Brain (organoid and tissue), 16 donors: ENCODE measurements at places on chromosomes 4 and X. TPM values are rescaled to one million over a fixed set of nuclear protein-coding genes. Genes with fewer than 3 reads are reported as not detected.
A peak's percentile ranks its signal among the peaks of the same experiment; 100 is the strongest.

- no peak for DNase-seq
These were observed 249.2 kb upstream of the RPS6KA3 start for GRCh38 chrX:20515841-20516461.

DNA sequence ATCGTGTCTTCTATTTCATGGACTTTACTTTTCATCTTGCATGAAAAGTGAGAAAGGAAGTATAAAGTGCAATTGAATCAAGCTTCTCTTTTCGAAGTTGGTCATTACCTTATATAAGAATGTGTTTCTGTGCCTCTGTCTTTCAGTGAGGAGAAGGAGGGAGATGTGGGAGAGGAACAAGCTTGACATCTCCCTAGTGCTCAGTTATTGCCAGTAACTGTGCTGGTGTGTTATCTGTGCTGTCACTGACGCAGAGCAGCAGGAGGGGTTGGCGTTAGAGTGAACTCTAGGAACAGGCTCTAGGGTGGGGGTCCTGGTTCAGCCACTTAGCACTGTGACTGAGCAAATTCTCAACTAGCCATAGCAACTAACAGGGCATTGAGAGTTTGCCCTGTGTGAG, 34.0 kb upstream of the TBC1D9 start:
- peak; percentile 47 for DNase-seq

DNA sequence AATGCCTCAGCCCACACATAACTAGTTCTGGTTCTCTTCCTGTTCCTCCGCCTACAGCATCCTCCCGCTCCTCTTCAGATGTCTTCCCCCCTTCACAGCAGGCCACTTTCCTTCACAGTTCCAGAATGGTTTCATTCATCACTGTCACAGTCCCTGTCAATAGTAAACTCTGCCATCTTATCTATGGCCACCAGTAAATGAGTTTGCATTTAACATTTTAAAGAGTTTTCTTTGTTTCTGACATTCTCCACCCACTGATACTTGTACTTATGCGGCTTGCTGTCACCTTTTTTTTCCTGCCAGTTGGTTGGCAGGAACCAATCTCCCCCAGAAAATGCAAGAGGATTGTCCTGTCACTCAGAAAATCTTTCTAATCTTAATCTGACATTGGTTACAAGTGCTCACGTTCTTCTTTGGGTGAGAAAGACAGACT, 114.1 kb downstream of the GLUD2 start:
- no peak for DNase-seq

DNA sequence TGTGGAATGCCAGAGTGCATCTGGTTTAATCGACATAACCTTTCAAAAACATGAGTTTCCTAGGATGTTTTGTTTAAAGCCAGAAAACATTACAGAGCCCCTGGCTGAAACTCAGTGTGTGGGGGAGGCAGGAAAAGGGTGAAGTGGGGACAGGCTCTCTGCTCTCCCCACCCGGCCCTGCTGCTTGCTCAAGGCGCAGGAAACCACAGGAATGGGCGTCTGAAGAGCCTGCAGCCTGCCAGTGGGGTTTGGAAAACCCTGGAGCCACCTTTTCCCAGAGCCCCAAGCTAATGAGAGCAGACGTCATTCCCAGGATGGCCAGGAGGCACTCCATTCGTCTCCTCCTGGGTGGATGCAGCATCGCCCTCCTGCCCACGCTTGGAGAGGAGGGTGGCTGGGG, 240.6 kb downstream of the AFAP1 start:
- no peak for DNase-seq

DNA sequence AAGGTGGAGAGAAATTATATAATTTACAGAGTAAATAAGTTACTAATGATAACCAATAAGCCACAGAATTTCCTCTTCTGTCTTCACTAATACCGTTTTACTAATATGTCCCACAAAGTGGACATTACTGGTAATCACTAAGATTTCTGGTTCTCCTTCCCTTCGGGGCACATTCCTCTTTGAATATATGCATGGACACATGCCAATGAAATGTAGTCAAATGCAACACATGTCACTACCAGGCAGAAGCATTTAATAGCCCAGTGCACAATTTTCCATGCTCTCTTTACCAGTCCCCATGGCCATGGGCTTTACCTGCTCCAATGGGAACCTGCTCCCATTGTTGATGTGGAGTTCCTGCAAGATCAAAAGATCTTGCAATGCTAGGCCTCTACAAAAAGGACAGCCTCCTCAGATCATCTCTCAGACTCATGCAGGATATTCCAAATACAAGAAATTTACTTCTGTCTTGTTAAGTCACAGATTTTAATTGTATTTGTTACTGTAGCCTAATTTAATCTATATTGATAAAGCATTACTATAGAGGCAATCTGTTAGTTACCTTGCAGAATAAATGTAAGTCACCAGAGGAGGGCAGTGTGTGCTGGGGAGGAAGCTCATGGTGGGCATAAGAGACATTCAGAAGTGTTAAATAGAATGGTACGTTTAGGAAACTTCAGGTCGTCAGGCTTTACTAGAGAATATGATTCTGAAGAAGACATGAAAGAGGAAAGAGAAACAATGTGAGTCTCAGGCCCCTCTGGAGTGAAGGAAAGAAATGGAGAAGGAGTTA, 37.1 kb upstream of the INPP4B start:
- DNase-seq: peak; percentile 8

DNA sequence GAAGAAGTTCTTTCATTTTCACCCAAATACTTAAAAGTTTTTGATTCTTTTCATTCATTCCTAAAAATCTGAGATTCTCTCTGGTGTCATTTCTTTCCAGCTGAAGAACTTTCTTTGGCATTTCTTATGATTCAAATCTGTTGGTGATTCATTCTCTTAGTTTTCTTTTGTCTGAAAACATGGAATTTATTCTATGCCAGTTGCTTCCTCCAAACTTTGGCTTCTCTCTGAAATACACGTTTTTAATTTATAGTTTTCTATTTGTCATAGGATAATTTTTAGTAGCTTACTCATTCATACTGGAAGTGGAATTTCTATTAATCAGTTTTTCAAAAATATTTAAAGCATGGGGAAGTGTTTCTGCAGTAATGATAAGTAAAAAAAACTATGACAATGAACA, 1012.0 kb downstream of the RPA4 start:
- no peak for DNase-seq

DNA sequence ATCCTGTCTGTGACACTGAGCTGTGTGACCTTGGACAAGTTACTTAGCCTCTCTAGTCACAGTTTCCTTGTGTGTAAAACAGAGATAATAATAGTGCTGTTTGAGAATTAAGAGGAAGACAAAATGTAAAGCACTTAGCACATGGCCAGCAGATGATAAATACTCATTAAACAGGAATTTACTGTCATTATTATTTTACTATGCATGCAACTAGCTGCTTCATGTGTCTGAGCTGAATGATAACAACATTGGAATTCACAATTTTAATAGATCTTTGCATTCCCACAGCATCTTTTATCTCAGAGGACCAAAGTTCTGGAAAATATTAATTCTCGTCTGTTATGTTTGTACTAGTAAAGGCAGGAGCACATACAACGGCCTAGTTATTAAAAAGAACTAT, 79.2 kb upstream of the TET2 start:
- no peak for DNase-seq

- no peak for DNase-seq
These were observed 45.2 kb upstream of the WDR1 start for GRCh38 chr4:10161840-10162239.

- no peak for DNase-seq
These were observed 7.0 kb downstream of the AMMECR1 start for GRCh38 chrX:110310896-110311295.

Gene HTR2C
- 0.07 TPM for polyA plus RNA-seq

GRCh38 chr4:74339501-74339900, 25.4 kb upstream of the EREG start:
- DNase-seq: no peak

Gene GYPE
- not detected for polyA plus RNA-seq

DNA sequence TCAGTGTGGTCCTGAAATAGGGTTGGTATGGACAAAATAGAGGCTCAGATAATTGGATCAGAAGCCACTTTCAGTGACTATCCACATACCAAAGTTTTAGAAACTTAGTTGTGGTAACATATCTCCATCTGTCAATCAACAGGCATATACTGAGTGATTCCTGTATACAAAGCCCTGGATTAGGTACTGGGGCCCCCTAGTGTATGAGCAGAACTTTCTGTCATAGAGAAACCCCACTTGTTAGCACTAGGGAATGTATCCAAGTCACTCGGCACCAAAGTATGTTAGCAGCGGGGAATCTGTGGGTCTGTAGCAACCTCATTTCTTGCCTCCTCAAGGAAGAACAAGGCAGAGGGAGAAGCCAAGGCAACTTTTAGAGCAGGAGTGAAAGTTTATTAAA, 50.7 kb downstream of the MAP7D3 start:
- DNase-seq: no peak

Gene ZCCHC4
- 5.0 TPM for polyA plus RNA-seq

GRCh38 chr4:8274765-8275547, 5.4 kb downstream of the HTRA3 start:
- peak; percentile 91 for DNase-seq

Gene SMIM10L2A
- polyA plus RNA-seq: 12.4 TPM

Gene UGT2B15
- polyA plus RNA-seq: not detected

DNA sequence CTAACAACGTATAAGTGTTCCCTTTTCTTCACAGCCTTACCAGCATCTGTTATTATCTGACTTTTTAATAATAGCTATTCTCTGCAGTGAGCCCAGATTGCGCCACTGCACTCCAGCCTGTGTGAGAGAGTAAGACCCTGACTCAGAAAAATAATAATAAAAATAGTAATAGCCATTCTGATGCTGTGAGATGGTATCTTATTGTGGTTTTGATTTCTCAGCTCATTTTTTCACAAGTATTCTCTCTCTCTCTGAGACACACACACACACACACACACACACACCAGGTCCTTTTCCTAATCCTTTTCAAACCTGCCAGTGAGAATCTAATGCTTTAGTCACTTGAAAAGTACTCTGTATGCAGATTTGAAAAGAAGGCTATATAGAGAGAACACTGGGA, 89.8 kb downstream of the CHIC2 start:
- DNase-seq: no peak

Gene TIGD4
- not detected for polyA plus RNA-seq

- DNase-seq: no peak
These were observed 30.8 kb downstream of the DIAPH2 start for GRCh38 chrX:96715481-96715880.

DNA sequence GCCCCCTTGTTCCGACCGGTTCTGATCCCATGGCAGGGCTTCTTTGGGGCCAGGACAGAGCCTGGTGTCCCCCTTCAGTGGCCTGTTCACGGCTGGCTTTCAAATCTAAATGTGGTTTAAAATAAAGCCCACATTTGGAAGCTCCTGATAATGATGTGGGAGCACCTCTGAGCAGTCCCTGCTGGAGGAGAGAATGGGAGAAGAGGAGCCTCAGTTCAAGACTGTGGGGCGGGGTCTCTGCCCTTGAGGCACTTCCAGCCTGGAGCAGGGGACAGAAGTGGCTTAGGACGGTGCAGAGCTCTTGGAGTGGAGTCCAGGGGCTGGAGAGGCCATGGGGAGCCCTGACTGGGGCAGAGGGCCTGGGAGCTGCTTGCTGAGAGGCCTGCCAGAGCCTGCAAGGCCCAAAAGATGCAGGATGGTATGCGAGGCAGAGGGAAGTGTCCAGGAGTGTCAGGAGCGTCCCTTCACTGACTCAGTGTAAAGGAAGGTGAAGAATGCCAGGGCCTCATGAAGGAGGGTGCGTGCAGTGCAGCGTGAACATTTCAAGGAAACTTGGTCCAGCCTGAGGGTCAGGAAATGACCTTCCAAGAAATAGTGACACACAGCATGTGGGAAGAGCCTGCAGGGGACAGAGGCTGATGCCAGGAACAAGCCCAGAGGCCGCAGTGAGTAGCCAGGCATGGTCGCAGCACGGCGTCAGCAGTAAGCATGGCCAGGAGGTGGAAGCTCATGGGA, 21.1 kb upstream of the TADA2B start:
- no peak for DNase-seq

DNA sequence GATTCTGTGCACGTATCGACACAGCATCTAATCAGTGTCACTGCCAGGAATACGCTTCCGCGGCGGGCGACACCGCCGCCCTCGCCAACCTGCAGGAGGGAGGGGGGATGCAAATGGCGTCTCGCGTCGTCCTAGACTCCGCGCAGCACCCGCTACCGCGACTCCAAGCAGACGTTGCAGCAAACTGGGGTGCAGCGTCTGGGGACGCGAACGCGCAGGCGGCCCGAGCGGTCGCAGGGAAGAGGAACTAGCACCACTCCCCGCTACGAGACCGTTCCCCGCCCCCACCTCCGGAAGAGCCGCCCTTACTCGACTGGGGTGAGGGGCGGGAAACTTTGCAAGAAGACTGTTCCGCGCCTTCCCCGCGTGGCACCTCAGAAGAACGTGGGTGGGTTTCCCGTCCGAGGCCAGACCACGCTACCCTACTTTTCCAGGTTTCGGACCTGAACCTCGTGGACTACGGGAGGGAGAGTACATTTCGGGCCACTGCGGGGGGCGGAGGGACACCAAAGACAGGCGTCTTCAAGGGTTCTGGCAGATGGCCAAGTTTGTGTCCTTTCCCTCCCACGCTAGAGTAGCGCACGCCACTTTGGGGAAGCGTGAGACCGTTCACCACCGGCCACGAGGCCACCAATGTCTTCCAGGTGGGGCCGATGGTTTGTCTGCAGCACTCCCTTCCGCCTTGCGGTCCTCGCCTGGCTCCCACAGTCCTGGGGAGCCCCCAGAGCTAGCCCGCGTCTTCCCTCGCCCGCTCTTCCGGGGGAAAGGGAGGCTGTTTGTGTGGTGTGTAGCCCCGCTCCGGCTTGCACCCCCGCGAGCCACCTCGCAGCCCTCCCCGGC, 78.0 kb upstream of the BCOR start:
- peak; percentile 72 for DNase-seq

DNA sequence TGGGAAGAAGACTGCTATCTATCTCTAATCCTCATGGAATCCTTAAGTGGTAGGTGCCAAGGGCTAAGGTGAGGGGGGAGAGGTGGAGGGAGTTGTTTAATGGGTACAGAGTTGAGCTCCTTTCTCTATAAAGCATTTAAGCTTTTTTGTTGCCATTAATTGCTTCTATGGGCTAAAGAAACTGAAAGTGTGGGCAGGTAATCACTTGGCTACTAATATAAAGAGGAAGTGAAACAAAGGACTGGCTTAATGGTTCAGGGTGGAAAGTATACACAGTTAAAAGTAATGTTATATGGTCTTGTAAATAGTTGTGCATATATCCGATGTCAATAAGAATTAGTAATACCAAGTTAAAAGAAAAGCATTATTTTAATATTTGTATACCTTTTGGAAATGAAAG, 83.9 kb downstream of the POLA1 start:
- no peak for DNase-seq

Gene DNAAF6
- polyA plus RNA-seq: not detected

GRCh38 chr4:156779042-156779441, 192.6 kb downstream of the PDGFC start:
- DNase-seq: no peak

GRCh38 chr4:169094656-169095231, 84.7 kb upstream of the CBR4 start:
- no peak for DNase-seq

DNA sequence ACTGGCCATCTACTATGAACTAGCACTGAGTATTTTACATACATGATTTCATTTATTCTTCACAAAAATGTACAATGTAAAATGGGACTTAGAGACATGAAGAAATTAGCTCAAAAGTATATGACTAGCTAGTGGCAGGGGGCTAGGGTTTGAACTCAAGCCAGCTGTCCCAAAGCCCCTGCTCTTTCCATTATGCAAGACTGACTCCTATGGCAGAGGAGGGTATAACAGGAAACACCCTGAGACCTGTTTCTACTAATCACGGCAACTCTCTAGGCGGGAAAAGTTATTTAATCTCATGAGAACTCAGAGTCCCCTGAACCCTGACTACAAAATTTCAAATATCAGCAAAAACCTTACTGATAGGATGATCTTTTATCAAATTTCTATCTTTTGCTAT, 150.6 kb downstream of the PRDM5 start:
- DNase-seq: no peak

Gene UPF3B
- 5.7 TPM for polyA plus RNA-seq

Gene AWAT2
- polyA plus RNA-seq: not detected

Gene DSPP
- not detected for polyA plus RNA-seq
